ENCODE measurements at places on chromosomes 4 and X.

- DNase-seq: no peak
These were observed 68.3 kb upstream of the PGM2 start for GRCh38 chr4:37758226-37758625.

DNA sequence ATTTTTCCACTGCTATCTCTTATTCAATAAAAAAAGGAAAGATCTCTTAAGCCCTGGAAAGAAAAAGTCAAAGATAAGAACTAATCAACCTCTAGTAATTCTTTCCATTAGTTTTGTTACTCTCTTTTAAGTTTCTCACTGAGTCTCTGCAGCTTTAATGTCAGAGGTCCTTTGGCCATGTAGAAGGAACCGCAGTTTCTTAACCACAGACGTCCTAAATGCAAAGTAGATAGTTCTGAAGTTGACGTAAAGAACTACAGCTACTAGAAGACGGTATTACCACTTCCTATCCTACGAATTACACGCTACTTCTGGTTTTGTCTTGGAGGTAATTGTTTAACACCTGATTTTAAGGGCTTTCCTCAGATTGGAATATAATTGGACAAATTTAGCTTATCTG lies 325.9 kb downstream of the ANKRD50 start:
- no peak for DNase-seq

DNA sequence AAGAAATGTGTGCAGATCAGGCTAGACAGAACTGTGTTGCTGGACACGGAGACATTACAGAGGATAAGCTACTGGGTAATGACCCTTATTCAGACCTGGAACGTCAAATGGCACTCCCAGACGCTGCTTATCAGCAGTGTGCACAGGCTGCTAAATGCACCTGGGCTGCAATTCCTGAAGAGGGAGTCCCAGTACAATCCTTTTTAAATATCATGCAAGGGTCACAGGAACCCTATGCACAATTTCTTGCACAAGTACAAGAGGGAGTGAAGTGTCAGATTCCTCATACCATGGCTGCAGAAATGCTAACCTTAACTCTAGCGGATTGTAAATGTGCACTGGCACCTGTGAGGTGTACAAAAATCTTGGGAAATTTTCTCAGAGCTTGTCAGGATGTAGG lies 16.9 kb downstream of the SPIN2B start:
- DNase-seq: no peak

GRCh38 chr4:30620711-30621110 lies 99.5 kb upstream of the PCDH7 start:
- DNase-seq: no peak

DNA sequence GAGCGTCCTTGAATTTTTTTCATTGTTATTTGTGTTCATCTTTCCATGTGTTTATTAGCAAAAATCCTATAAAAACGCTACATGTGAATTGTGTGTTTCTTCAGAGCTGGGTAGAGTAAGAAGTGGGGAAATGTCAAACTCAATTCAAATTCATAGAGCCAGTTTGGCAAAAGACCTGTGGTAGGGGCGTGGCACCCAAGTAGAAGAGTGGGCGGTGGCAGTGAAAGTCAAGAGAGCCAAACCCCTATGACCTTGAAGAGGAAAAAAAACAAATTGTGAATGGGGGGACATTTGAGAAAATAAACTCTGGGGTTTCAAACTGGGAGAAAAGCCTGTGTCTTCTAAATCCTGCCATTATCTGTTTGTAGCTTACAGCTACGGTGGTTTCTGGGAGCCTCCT lies 4.4 kb upstream of the FOXO4 start:
- DNase-seq: no peak

- no peak for DNase-seq
These were observed 29.5 kb downstream of the MAGEB17 start for GRCh38 chrX:16196829-16197228.

GRCh38 chr4:164442180-164442579 lies 311.8 kb upstream of the SMIM31 start:
- DNase-seq: no peak

DNA sequence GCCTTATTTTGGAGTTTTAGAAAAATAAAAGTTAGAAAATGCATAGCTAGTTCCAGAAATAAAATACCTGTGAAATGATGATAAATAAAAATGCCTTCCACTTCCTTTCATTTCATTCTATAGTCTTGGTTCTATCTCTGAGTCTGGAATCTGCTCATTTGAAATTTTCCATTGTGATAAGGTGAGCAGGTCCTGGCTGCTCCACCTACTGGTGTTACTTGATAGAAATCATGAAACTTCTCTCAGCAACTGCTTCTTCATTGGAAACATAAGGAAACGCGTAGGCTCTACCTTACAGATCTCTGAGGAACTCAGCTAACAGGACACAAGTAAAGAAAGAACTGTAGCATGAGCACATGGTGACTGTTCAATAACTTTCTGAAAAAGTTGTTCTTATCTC lies 141.8 kb downstream of the DCHS2 start:
- DNase-seq: no peak

DNA sequence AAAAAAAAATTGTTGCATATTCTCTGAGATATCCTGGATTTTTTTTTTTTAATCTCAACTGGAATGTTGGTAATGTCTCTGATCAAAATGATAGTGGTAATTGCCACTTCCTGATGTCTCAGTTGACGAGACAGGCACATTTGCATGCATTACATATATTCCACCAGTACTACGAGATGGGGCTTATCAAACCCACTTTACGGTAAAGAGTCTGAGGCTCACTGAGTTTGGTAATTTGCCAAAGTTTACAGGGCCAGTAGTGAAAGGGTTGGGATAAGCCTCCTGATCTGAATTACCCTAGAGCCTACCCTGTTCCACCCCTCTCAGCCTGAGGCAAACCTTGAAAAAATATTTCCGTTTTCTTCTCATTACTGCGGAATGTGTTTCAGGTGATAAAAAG lies 5.3 kb downstream of the MAGEB2 start:
- no peak for DNase-seq

GRCh38 chr4:59994118-59994517 lies 1206.0 kb upstream of the ADGRL3 start:
- no peak for DNase-seq

DNA sequence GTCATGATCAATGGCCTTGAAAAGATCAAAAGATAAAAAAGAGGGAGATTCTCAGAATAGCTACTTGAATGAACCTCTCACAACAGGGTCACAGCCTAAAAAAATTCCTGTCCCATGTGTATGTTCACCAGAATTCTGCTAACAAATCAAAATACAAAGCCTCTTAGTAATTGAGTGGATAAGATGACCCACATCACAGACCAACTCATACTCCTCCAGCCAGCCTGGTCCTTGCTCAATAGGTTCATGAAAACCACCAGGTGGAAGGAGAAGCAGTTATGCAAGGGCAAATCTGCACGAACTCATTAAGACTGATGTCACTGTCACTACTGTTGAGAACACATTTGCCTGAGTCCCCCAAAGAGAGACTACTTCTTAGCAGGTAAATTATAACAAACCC lies 21.5 kb downstream of the WDFY3 start:
- DNase-seq: no peak

GRCh38 chr4:109708990-109709389 lies 5.7 kb upstream of the CASP6 start:
- DNase-seq: no peak

DNA sequence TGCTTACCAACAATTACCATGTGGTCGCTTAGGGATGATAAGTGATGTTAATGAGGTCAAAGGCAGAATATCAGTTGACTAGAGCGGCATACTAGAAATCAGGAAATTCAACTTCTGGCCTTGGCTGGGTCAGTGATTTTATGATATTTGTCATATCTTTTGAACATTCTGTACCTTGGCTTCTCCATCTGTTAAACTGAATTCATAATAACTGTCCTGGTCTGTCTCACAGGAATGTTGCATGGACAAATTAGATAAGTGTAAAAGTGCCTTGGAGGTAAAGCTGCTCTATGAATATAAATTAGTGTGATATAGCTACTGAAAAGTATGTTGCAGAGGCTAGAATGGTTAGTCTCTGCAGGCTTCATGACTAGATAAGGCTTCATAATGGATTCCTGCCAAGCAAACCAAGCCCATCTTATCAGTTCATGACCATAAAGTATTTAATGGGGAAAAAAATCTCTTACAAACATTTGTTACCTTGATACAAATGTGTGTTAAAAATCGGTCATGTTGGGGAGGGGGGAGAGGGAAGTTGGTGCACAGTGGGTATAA lies 104.6 kb upstream of the BMPR1B start:
- no peak for DNase-seq

GRCh38 chr4:140697709-140698560 lies 58.2 kb downstream of the TBC1D9 start:
- DNase-seq: no peak

DNA sequence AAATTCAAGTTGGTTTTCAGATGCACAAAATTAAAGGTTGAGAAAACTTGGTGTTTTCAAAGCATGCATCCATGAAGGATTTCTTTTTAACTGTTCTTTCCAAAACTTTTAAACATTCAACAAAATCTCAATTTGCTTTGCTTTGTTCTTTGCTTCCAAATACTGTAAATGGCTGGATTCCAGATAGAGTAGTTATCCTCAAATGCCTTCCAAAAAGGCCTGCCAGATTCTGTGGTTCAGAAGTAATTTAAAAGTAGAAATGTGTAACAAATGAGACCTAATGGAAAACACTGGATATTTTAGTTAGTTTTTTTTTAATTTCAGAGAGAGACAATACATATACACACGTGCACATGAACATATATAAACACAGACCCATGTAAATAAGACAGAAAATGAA lies 97.3 kb downstream of the NR3C2 start:
- DNase-seq: no peak

DNA sequence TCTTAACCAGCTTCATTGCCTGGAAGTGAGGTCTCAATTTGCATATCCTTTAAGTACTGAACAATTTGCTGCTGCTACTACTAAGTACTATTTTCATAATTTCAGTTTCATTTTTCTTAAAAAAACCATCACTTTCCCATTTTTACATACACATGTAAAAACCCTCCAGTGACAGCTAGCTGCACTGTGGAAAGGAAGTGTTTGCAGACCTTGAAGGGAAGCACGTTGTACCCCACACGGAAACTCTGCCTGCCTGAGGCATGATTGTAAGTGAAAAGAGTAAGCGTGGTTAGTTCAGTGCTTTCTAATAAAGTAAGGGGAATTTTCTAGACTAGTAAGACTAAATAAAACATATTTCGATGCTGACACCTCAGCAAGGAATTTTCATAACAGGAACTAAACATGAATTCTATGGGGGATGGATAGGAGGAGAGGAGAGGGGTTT lies 103.6 kb downstream of the RAPGEF2 start:
- DNase-seq: no peak

- no peak for DNase-seq
These were observed 23.8 kb downstream of the CENPC start for GRCh38 chr4:67521506-67521905.

GRCh38 chr4:54368281-54369265 lies 139.5 kb downstream of the PDGFRA start:
- no peak for DNase-seq

Data from NCI-H774 (cell line).